ENCODE measurements at places on chromosomes 2 and 18.

GRCh38 chr2:71477231-71477691, 23.9 kb downstream of the DYSF start:
- no peak for DNase-seq

DNA sequence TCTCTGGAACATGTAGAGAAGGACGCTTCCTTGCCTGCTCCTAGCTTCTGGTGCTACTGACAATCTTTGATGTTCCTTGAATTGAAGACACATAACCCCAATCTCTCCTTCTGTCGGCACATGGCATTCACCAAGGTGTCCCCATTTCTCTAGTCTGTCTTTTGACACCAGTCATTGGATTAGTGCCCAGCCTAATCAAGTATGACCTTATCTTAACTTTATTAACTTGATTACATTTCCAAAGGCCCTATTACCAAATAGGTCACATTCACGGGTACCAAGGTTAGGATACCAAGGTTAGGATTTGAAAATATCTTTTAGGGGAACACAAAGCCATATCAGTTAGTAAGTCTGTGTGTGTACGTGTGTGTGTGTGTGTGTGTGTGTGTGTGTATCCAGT, 377.9 kb downstream of the CMPK2 start:
- DNase-seq = no peak

- DNase-seq = no peak
Measured at GRCh38 chr2:220568296-220568695, 940.9 kb downstream of the SLC4A3 start.

GRCh38 chr2:73069041-73069854, 2.3 kb downstream of the SFXN5 start:
- DNase-seq = no peak

DNA sequence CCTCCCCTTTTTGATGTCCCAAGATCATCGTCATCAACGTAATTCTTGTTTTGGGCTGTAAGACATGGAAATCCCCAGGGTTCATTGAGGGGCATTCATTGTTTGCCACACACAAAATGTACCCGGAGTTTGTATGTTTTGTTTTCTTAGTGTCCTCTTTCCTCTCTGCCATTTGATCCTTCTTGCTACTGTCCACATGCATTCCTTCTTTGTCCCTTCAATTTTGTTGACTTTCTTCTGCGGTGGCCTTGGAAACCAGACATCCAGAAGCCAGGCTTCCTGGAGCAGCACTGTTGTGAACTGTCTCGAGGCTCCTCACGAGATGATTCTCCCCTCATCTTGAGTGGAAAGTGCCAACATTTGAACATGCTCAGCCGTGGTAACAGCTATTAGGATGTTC, 24.8 kb downstream of the IGFBP2 start:
- no peak for DNase-seq

DNA sequence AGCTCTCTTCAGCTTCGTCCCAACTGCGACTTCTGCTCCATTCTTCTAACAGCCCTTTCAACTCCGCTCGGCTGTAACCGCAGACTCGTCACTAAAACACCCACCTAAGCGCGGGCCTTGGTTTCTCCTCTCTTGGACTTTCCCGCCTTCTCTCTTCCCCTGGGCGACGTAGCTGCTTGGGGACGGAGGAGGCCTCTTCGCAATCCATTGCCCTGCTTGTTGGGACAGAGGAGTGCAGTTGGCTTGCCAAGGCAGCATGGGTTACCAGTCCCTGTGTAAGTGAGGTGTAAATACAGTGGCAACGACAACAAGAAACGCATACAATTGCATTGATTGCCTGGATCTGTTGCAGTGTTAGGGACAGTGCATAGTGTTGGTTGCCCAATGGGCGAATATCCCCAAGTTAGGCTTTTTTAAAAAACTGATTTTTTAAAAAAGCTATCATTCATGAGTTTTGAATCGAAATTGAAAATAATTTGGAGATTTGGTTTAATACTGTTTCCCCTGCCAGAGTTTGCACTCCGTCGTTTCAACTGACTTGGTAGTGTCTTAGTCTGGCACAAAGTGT, 484 bp upstream of the DARS1 start:
- no peak for DNase-seq

- DNase-seq = no peak
Measured at GRCh38 chr2:75729861-75730260, 19.1 kb upstream of the GCFC2 start.

GRCh38 chr2:237207646-237208045, 122.0 kb downstream of the COPS8 start:
- no peak for DNase-seq

- DNase-seq = no peak
Measured at GRCh38 chr2:107687073-107687472, 139.6 kb upstream of the RGPD4 start.

DNA sequence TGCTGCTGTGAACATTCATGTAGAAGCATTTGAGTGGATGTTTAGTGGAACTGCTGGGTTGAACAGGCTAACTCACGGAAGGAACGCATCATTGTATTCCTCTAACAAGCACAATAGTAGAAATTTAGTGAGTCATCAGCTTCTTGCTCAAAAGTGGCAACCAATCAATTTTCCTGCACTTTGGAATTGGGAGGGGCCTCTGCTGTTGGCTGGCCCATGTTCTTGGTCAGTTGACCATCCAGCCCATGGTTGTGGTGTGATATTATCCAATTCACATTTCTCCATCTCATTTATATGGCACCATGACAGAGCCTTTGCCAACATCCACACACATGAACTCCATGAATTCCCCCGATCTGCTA, 95.0 kb downstream of the TNFRSF11A start:
- no peak for DNase-seq

DNA sequence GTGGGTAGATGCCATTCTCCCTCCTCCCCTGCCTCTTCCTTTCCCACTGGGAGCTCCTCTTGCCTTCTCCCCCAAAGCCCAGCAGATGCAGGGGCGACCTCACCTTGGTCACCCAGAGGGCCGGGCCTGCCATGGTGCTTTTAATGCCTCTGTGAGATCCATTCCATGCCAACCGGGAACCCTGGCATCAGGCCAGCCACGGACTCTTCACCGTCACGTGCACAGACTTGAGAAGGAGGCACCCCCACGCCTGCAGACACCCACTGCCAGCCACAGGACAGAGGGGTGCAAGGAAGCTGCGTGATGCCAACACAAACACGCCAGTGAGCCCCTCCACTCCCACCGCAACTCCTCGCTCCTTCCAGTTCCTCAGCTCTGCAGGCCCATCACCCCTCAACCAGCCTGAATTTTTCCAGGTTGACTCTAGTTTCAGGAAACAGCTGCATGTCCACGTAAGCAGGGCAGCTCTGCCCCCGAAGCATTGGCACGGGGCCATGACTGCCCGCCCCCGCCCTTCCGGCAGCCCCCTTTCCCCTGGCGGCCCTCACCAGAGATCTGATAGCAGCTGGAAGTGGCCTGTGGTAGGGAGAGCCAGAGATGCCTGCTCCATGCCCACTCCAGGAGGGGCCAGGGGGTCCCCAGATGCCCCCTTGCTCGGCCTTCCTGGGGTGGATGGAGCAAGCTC, 50.8 kb downstream of the DNMT3A start:
- no peak for DNase-seq

GRCh38 chr2:187228986-187229385, 219.1 kb downstream of the CALCRL start:
- DNase-seq = no peak

DNA sequence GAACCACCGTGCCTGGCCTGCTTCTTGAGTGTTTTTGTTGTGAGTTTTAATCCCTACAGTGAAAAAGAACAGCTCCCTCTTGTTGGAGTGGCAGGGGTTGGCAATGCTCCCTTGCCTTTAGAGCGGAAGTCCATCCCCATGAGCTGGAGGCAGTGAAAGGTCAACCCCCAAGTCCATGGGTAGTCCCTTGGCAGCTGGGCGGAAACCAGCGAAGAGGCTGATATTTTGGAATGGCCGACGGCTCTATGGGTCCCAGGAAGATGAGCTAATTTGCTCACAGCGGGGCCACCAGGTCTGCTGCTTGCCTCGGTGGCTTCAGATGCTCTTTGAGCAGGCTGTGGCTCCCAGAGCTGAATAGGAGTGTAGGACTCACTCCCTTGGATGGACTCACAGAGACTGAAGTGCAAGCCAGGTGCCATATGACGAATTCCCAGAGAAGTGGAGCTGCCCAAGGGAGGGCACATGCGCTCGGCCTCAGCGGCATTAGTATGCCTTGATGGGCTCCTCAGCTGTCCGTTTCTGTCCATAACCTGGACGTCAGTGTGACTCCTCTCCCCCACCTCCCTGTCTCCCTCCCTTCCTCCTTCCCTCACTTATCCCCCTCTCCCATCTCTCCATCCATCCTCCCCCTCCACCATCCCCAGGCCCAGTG, 25.4 kb upstream of the RHOB start:
- no peak for DNase-seq

GRCh38 chr18:3235846-3236245, 11.8 kb upstream of the MYL12A start:
- DNase-seq = no peak

DNA sequence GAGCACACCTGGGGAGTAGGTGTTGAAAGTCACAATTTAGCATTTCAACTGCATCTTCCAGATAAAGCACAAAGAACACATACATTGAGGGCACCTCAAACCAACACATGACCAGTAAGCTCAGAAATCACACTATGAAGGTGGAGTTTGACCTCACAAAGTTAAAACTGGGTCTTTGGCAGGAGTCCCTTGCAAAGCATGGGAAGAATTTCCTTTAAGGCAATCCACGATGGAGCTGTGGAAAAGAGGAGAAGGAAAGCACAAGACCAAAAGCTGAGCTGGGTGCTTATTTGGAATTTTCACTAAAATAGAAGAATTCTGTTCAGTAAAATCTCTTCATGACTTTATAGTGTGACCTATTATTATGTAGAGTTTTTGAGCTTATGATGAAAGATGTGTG, 212.9 kb upstream of the APCDD1 start:
- DNase-seq = no peak

GRCh38 chr2:180343528-180344345, 336.6 kb upstream of the CWC22 start:
- no peak for DNase-seq

GRCh38 chr2:124756048-124756447, 731.0 kb downstream of the CNTNAP5 start:
- DNase-seq = no peak
